ENCODE measurements at places on chromosomes 11 and 22.

DNA sequence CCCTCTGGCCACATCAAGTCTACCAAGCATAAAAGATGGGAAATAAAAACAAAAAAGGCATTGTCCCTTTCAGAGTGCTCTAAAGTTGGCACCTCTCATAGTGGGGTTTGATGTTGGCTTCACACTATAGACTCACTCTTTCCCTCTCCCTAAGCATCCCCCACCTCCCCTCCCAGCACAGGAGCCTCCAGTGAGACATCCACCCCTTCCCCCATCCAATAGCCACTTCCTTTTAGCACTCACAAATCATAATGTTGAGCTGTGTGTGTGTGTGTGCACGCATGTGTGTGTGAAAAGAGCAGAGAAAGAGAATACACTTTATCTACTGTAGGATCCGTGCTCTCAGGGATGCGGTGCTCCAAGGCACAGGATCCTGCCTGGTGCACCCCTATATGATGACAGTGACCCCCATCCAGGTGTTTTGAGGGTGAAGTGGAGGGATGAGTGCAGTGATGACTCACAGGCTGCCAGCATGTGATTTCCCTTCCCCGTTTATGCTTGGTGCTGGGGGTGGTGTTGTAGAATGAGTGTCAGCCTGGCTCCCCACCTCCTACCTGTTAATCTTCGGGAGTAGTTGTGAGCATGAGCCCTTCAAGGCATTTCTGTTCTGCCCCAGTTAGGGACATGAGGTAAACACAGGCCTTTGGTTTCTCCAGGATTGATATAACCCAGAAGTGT, 235.2 kb upstream of the B3GAT1 start:
- DNase-seq: no peak

DNA sequence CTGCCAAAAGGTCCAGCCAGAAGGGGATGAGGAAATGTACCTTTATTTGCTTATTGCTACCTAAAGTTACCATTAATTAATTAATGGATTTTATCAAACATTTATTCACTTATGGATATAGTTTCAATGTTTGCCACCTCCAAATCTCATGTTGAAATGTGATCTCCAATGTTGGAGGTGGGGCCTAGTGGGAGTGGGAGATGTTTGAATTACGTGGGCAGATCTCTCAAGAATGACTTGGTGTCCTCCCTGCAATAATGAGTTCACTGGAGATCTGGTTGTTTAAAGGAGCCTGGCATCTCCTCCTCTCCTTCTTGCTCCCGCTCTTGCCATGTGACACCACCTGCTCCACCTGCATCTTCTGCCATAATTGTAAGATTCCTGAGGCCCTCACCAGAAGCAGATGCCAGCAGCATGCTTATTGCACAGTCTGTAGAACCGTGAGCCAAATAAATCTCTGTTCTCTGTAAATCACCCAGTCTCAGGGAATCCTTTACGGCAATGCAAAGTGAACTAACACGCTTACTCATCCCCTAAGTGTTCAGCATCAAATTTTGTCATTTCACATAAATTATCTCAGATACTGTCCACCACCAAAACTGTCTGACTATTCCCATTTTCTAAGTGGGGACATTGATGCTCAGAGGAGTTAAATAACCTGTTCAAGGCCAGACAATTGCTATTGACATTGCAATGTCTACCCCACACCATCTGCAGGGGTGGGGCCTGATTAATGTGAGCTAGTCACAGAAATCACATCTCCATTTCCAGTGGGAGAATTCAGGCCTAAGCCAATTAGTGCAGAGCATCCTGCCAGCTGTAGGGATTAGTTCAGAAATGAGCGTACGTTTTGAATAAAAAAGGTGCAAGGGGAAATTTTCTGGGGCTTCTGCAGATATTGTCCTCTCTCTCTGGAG, 51.6 kb upstream of the SYN3 start:
- DNase-seq: no peak

DNA sequence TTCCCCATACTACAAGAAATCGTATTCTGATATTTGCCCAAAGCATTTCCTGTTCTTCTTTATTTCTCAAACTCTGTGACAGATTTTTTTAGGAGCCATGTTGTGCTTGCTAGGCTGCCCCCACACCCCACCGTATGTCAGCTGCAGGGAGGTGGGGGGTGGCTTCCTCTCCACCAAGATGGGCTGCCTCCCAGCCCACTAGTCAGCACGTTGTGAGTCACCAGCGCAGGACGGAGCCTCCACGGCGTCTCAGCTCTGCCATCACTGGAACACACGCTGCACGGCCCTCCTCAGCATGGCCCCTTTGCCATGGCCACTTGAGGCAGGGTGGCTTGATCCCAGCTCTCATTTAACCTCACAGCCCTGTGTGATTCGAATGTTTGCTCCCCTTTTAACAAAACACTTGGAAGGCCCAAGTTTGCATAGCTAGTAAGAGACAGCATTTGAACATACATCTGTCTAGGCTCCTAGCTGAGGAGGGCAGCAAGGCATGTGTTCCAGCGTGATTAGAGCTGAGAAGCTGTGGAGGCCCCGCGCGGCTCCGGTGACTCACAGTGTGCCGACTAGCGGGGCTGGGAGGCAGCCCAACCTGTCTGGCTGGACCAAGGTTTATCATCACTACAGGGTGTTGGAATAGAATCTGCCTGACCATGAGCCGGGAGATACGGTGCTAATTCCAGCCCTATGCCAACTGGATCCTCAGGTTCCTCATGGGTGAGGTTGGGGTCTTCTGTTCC, 180.7 kb upstream of the NCAM1 start:
- DNase-seq: peak; percentile 63

DNA sequence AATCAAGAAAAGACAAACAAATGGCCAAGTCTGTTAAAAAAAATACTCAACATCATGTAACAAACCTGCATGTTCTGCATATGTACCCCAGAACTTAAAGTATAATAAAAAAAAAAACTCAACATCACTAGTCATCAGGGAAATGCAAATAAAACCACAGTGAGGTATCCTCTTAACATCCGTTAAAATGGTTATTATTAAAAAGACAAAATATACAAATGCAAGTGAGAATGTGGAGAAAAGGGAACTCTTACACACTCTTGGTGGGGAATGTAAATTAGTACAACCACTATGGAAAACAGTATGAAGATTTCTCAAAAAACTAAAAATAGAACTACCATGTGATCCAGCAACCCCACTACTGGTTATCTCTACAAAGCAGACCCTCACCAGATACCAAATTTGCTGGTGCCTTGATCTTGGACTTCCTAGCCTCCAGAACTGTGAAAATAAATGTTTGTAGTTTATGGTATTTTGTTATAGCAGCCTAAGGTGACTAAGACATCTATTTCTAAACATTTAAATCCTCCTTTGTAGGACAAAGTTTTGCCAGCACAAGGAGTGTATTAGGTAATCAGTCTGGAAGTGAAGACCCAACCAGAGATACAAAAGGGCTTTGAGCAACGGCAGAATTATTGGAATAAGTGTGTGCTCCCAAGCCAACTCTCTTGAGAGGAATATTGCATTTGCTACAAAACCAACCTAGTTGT, 32.4 kb upstream of the SCUBE2 start:
- DNase-seq: no peak

DNA sequence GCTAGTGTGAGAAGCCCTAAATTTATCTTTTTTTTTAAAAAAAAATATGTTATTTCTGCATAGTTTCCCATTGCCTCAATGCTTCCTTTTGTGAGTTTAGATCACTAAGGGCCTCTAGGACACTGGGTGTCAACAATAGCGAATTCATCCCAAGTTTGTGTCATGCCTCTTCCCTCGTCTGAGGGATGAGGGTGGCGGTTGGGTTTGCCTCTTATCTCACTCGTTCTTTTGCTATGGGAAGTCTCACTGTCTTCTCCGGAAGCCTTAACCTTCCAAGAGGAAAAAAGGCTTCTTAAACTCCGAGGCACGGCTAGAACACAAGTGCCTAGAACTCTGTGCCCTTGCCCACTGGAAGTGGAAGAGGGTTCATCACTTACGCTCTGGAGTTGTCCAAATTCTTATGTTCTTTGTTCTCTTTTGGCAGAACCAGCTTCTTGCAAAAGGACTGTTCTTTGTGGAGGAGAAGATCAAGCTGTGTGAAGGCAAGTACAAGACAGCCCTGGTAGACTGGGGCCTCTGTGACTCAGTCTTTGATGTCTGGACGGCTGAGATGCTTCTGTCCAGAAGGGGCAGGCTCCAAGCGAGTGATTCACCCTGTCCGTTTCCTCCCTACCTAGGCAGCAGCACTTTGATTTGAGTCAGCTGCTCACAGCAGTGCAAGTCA, 78.5 kb downstream of the TRAF6 start:
- DNase-seq: peak; percentile 96

Data from cardiac fibroblast (primary cell).